GM04503 (cell line): ENCODE measurements at places on chromosomes 2 and 18.

DNA sequence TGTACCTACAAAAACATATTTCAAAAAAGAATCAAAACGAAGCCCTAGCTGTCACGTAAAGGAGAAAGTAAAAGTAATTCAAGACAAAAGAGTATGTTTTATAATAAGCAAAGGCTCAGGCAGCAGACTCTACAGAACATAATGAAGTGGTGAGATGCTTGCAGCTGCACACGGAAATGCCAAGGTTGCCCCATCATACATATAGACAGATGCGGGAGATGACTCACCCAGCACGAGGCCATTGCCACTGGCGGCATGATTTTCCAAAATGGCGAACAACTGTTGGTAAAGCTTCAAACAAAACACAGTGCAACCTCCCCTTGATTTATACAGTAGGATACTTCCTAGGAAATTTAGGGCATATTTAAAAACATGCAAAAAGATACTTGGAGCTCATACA lies 26.0 kb upstream of the C1QL2 start:
- DNase-seq, result no peak

DNA sequence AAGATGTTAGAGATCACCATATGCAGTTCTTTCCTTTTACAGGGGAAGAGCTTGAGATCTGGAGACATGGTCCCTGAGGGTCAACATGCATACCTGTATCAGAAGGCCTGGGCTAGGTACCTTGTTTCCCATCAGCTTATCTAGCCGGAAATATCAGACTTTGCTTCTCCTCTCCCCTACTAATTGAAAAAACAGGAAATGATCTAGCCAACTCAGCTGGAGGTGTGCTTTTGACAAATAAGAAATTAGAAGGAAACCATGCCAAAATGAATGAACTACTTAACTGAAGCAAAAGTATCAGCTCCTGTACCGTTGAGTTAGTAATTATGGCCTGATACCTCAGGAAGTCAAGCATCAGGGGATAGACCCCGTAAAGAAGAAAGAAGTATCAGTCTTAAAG lies 20.4 kb downstream of the PKP4 start:
- no peak for DNase-seq

DNA sequence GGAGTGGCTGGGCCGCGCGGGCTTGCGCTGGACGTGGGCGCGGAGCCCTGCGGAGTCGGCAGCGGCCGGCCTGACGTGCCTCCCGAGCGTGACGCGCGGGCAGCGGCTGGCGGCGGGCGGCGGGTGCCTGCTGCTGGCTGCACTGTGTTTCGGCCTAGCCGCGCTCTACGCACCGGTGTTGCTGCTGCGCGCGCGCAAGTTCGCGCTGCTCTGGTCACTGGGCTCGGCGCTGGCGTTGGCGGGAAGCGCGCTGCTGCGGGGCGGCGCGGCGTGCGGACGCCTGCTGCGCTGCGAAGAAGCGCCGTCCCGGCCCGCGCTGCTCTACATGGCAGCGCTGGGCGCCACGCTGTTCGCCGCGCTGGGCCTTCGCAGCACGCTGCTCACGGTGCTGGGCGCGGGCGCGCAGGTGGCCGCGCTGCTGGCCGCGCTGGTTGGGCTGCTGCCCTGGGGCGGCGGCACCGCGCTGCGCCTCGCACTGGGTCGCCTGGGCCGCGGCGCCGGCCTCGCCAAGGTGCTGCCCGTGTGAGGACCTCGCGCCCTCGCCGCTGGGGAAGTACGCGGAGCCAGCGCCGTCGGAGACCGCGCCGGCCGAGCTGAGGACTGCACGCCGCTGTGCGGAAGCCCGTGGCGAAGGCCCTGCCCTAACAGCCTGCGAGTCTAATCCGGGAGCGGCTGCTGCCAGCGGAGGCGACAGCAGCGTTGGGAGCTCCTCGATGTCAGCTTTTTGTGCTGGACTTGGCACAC lies 526 bp downstream of the SFT2D3 start:
- no peak for DNase-seq

DNA sequence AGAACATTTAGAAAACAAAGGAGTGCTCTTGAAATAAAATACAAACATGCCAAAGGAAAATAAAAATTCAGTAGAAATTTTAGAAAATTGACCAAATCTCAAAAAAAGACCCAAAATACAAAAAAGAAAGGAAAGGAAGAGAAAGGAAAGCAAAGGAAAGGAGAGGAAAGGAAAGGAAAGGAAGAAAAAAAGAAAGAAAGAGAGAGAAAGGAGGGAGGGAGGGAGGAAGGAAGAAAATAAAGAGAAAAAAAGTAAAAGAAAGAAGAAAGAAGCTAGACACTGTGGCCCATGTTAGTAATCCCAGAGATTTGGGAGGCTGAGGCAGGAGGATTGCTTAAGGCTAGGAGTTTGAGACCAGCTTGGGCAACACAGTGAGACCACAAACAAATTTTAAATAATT lies 500.1 kb upstream of the VRK2 start:
- DNase-seq, result no peak

GRCh38 chr2:27191070-27191829 lies 20.6 kb upstream of the ATRAID start:
- DNase-seq, result no peak

DNA sequence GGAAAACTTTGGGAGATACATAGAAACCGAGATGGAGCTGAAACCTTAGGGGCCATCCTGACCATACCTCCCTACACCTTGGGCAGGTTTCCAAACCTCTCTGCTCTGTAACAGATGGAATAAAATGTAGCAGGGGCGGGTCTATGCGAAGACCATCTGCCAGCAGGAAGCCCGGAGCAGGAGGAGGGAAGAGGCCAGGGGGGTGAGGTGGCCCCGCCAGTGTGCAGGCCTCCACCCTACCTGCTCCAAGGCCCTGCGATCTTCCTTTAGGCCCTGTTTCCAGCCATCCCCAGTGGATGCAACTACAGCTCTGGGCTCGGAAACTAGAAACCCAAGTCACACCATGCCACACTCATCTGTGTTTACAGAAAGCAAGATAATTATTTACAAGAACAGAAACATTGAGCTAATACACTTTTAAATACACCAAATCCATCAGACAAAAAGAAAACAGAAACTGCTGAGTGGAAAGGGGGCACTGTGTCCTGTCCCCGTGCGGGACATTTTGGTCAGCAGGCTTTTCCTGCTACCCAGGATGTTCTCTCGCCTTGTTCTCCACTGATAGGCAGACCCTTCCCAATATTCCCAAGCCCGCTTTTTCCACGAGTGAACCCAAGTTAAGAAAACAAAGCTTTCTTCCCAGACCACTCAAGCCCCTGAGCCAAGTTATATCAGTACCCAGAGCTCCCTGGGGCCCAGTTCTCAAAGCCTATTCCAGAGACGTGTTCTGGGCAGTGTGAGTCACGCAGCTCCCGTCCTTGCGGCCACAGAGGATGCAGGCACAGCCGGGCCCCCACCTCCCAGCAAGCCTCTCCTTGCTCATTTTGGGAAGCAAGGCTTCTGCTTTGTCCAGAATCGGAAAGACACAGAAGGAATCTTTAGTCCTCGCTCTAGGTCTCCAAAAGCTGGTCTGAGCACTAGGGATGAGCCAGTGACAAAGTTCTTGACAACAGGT lies 17.3 kb downstream of the CIB4 start:
- DNase-seq, result no peak

- no peak for DNase-seq
These were observed 63.6 kb upstream of the TTC21B start for GRCh38 chr2:166017208-166017607.

GRCh38 chr2:138744713-138745112 lies 35.5 kb downstream of the NXPH2 start:
- DNase-seq, result no peak

GRCh38 chr2:128473175-128474035 lies 154.7 kb upstream of the HS6ST1 start:
- peak; percentile 76 for DNase-seq

DNA sequence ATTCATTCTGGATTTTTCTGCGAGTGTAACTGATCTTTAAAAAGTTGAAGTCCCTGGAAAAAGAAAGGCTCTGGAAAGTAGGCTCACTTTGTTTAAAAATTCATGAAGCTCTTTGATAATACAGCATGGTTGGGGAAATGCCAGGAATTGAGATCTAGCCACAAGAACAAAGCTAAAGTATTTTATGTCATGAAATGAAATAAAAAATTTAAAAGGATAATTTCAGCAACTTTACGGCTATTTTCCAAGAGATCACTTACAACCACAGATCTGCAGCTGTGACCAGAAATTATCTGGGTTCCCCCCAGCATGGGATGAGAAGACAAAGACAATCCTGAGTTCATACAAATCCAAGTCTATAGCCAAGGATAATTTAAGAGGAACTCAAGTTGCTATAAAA lies 25.3 kb upstream of the RFX8 start:
- DNase-seq, result no peak

GRCh38 chr18:66826211-66826610 lies 222.3 kb upstream of the CDH19 start:
- DNase-seq, result no peak

GRCh38 chr18:27577752-27578151 lies 392.6 kb upstream of the CHST9 start:
- no peak for DNase-seq
